Left cardiac atrium (tissue), 4 donors: ENCODE measurements at places on chromosomes 3 and 15. TPM values are rescaled to one million over a fixed set of nuclear protein-coding genes. Genes with fewer than 3 reads are reported as not detected.

- no peak for DNase-seq
These were observed 612.2 kb upstream of the GOLIM4 start for GRCh38 chr3:168707900-168708299.

GRCh38 chr15:73994912-73995622 lies 551 bp downstream of the PML start:
- no peak for DNase-seq

- DNase-seq = no peak
These were observed 150.3 kb upstream of the ARHGEF26 start for GRCh38 chr3:153970741-153971347.

- DNase-seq = no peak
These were observed 48.9 kb downstream of the TLE3 start for GRCh38 chr15:70048578-70049514.

DNA sequence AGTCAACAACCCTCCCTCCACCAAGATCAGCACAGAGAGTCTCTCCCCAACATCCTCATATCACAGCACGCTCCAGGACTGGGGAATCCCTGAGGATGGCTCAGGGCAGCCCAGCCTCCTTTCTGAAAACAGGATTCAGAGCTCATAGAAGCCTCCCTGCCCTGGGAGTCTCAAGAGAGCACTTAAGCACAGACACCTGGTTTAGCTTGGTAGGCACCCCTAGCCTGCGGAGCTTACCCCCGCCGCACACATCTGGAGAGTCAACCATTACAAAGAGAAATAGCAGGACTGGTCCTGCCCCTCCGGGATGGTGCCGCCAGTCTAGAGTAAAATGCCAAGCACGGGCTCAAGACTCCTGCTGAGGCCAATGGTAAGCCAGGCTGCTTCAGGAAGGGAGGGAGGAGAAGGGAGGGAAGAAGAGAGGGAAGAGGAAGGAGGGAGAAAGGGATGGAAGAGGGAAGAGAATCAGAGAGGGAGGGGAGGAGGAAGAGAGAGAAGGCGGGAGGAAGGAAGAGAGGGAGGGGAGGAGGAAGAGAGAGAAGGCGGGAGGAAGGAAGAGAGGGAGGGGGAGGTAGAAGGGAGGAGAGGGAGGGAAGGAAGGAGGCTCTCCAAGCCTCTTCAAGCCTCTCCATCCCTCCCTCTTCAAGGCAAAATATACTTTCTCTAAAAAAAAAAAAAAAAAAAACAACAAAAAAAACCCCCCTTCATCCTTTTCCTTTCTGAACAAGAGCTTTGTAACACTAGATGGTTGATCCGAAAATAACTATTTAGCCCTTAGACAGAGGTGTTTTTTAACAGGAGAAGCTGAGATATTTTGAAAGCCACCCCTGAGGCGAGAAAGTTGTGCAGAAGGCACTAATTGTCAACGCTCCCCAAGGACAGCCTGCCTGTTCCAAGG lies 278.6 kb upstream of the TLE3 start:
- DNase-seq = no peak

- DNase-seq = no peak
These were observed 157.8 kb downstream of the IL1RAP start for GRCh38 chr3:190671658-190672057.

Gene ZCWPW2
- 3.0 TPM for total RNA-seq

GRCh38 chr3:161082063-161082462 lies 23.1 kb downstream of the B3GALNT1 start:
- peak; percentile 32 for DNase-seq

DNA sequence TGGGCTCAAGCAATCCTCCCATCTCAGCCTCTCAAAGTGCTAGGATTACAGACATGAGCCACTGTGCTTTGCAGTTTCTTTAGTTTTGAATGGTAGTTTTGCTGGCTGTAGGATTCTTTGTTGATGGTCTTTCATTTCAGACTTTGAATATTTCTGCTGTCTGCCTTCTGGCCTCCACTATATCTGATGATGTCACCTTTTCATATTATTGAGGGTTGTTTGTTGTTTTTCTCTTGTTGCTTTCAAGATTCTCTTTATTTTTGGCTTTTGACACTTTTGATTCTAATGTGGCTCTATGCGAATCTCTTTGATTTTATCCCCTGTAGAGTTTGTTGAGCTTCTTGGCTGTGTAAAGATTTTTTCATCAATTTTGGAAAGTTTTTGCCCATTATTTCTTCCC lies 79.0 kb upstream of the MANF start:
- no peak for DNase-seq
